Right cardiac atrium (tissue), 5 donors: ENCODE measurements at places on chromosomes 6 and 20.

DNA sequence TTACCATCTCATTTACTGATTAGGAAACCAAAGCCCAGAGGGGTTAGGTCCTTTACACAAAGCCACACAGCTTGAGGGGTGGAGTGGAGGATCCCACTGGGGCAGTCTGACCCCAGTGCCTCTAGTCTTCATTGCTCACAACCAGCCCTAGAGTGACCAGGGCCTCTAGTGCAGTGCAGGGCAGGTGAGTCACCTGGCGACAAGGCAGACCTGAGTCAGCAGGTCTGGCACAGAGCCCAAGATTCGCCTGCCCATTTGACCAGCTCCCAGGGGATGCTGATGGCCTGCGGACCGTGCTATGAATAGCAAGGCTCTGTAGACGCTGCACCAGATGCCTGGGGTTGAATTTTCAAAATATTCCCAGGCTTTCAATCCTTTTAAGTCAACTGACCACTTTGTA is 29.9 kb downstream of the CDH26 start:
- no peak for DNase-seq

- no peak for DNase-seq
Observed at GRCh38 chr6:48541649-48542048, 430.7 kb upstream of the PTCHD4 start.

DNA sequence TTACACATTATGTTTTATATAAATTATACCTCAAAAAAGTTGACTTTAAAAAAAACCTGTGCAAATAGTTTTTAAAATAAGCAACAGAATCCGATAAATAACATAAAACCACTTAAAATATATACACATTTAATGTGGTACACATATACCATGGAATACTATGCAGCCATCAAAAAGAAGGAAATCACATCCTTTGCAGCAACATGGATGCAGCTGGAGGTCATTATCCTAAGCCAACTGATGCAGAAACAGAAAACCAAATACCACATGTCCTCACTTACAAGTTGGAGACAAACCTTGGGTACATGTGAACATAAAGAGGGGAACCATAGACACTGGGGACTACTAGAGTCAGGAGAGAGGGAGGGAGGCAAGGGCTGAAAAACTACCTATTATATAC is 4.0 kb upstream of the DEFB121 start:
- DNase-seq: no peak

DNA sequence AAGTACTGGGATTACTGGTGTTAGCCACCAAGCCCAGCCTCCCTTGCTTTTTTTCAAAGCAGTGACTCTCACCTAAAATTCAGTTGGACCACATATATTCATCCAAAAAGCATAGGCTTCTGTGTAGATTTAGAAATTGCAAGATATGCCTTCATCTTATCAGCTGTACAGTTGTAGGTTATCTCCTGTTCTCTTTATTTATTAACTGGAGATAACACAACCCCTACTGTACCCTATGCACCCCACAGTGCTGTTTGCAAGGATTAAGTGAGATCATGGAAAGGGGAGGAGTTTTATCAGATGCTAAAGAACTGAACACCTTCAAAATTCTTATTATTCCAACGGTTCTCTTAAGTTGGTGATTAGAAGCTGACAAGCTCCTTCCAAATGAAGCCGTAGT is 164.4 kb upstream of the JARID2 start:
- no peak for DNase-seq

GRCh38 chr6:155387481-155387880 is 68.2 kb downstream of the NOX3 start:
- no peak for DNase-seq

- no peak for DNase-seq
Observed at GRCh38 chr20:21302664-21303060, 469 bp upstream of the XRN2 start.
